Stimulated activated CD4-positive, alpha-beta T cell treated with anti-CD3 and anti-CD28 coated beads, Interleukin-2, amount 100 ng/mL, for 4 hours (primary cell): ENCODE measurements at places on chromosomes 11 and 22.

DNA sequence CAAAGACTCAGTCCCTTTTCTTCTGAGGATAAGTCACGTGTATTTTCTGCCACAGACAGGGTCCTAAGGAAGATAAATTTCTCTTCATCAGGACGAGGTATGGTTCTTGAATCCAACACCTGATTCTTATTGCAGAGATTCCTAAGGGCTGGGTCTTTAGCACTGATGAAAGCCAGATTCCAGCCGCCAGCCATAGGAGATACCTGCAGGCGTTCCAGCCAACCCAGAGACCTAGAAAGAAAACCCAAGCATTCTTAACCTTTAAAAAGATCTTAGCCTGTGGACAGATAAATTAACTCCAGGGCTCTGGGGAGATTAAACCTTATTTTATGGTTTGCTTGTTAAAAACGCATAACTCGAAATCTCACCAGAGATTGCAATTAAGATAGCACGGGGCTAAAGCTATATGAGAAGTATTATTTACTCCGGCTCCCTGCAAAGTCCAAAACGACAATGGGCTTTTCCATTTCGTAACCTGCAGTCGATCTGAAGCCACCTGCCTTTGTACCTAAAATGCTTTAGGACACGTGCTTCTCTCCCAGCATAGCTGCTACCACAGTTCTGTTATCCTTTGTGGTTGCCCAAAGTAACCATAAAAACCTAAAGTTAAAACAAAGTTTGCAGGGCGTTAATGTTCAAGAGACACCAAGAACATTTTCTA is 104.5 kb downstream of the NXPE2 start:
- no peak for DNase-seq

DNA sequence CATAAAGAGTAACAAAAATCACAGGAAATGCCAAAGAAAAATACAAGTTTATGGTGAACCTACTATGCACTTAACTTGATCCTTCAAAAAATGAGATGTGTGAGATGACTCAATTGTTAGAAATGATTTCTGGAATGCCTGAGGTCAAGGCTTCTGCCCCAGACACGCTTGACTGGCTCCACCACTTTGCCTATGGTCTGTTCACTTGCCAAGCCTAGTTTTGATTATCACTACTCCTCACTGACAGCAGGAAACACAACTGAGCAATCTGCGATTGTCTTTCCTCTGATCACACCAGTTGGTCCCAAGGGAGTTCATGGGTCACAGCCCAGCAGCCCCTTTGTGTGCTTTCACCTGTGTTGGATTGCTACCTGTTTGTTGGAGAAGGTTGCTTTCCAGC is 20.6 kb upstream of the PRDM10 start:
- no peak for DNase-seq

GRCh38 chr22:26707581-26707980 is 50.2 kb downstream of the MIAT start:
- no peak for DNase-seq

DNA sequence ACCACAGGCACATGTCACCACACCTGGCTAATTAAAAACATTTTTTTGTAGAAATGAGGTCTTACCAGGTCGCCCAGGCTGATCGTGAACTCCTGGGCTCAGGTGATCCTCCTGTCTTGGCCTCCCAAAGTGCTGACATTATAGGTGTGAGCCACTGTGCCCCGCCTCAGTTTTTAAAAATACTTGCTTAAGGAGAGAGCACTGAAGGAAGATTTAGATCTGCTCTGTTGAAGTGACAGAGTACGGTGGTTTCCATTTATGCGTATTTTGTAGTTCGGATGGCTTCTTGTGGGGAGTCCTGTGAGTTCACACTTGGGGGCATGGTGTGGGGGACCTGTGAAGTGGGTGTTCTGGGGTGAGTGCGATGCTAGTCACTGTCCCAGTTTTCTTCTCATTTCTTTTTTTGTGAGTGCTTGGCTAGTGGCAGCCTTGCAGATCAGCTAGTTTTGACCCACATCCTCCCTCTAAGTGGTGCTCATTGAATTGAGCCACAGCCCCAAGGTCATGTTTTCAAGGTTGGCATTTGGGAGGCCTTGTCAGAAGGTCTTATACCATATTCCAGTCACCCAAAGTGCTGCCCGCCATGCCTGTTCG is 31.5 kb downstream of the PTPRJ start:
- no peak for DNase-seq

GRCh38 chr11:121626980-121627379 is 174.2 kb upstream of the SORL1-AS1 start:
- DNase-seq: no peak

- no peak for DNase-seq
Measured at GRCh38 chr22:36065462-36065774, 36.8 kb upstream of the RBFOX2 start.

DNA sequence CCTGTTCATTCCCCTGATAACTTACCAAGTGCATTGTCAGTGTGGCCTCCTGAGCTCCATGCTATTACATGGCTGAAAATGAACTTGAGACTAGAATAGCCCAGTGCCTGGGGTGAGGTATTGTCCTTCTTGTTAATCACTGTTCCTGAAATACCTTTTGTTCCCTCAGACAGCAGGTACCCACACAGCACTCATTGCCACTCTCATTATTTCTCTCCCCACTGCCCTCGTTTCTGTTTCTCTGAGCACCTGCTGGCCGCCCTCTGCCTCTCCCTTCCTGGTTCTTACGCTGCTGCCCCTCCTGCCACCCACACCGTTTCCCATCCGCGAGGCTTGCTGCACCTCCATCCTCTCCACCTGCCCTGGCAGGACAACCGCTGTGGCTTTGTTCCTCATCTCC is 36.9 kb upstream of the RAB1B start:
- DNase-seq: no peak

GRCh38 chr22:30187529-30188407 is 58.8 kb downstream of the LIF start:
- no peak for DNase-seq

DNA sequence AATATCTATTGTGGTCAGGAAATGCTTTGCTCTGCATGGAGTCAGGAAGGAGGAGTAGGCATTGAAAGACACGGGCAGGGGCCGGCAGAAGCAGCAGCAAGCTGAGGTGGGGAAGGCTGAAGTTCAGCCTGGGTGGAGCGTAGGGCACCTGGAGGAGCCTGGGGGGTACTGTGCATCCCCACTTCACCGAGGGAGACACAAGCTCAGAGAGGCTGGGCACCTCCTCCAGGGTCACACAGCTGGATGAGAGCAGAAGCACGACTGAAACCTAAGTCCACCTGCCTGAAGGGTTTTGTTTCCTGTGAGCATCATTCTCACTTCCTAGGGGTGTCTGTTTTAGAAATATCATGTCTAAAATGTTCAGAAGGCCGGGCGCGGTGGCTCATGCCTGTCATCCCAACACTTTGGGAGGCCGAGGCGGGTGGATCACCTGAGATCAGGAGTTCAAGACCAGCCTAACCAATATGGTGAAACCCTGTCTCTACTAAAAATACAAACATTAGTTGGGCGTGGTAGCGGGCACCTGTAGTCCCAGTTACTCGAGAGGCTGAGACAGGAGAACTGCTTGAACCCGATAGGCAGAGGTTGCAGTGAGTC is 138.3 kb downstream of the MPPED1 start:
- no peak for DNase-seq

DNA sequence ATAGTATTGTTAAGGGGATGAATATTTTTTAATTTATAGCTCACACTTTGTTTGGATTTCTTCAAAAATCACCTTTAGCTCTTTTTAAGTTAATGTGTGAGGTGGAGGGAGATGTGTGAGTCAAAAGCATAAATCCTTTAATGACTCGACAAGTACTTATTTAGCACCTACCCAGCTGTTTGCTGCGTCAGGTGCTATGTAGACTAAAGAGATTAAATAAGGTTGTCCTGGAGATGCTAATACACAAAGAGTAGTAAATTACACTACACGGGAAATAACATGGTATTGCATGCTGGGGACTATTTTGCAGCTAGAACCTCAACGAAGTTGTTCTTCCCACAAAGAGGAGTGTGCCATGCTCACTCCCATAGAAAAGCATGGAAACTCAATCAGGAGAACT is 583.3 kb upstream of the TENM4 start:
- DNase-seq: no peak

DNA sequence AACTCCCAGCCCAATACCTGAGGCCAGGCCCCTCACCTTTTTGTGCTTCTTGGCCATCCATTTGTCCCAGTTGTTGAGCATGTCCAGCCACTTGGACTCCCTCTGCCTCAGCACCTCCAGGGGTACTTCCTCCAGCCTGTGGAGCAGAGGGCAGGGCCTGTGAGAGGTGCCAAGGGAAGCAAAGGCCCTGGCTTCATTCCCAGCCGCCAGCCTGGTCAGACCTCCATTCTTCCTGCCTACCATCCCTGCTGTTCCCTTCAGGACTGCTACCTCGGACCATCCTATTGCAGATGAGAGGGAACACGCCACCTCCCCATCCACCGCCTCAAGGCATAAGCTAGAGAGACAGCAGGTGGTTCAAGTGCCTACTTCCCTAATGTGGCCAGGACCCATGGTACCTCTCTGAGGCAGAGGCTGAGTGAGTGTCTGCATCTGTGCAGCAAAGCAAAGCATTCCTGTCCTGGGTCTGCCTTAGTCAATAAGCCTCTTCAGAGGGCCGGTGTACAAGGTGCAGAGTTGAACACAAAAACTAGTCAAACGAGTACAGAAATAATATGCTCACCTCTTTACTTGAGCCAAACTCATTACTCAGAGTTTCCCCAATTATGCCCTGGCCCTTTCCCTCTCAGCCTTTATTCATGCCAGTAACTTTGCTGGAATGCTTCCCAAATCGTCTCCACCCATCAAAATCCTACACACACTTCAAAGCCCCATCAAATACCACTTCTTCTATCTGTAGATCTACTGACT is 15.4 kb upstream of the CASTOR1 start:
- DNase-seq: no peak

DNA sequence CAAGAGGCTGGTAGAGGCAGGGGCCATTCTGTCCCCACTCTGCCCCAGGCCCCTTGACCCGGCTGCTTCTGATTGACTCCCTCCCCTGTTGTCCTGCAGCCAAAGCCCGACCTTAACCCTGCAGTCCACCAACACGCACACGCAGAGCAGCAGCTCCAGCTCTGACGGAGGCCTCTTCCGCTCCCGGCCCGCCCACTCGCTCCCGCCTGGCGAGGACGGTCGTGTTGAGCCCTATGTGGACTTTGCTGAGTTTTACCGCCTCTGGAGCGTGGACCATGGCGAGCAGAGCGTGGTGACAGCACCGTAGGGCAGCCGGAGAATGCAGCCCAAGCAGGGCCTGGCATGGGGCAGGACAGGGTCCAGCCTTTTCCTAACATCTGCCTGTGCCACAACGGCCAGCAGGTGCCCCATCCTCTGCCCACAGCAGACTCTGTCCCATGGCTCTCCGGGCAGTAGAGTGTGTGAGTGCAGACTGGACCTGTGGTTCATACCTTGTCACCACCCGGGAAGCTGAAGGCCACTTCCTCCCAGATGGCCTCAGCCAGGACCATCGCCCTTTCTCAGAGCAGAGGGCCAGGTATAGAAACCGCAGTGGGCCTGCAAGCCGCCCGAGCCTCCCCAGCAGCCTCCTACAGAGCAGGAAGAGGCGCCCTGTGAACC is 26.8 kb upstream of the MGAT3 start:
- no peak for DNase-seq

DNA sequence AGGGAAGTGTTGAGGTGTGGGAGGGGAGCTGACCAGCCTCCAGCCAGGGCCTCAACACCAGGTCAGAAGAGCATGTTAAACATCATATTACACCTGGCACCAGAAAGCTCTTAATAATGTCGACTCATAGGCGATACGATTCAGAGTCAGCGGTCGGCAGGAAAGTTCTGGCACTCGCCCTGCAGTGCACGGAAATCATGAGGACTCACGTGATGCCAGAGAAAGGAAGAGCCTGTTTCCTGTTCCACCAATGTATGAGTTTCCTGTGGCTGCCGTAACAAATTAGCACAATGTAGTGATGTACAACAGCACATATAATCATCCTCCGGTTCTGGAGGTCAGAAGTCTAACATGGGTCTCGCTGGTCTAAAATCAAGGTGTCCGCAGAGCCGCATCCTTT is 198.8 kb downstream of the BARX2 start:
- no peak for DNase-seq

- DNase-seq: no peak
Measured at GRCh38 chr22:45865561-45866125, 111.3 kb downstream of the WNT7B start.

DNA sequence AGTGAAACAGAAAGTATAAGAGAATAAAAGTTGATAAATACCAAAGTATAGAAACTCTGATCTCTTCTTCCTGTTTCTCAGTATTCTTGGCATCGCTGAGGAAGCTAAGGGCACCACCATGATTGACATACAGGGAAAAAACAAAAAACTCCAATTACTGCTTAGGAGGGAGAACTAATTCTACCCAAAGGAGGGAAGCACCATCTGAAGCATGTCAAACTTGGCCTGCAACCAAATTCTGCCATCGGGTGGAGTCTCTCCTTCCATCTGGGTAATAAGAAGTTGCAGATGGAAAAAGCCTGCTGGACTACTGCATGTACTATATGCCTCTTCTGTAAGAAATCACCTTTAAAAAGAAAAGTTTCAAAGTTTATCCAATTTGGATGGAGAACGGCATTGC is 30.5 kb upstream of the PPP2R1B start:
- DNase-seq: no peak

GRCh38 chr22:24101966-24102365 is 79.3 kb upstream of the SUSD2 start:
- DNase-seq: no peak

DNA sequence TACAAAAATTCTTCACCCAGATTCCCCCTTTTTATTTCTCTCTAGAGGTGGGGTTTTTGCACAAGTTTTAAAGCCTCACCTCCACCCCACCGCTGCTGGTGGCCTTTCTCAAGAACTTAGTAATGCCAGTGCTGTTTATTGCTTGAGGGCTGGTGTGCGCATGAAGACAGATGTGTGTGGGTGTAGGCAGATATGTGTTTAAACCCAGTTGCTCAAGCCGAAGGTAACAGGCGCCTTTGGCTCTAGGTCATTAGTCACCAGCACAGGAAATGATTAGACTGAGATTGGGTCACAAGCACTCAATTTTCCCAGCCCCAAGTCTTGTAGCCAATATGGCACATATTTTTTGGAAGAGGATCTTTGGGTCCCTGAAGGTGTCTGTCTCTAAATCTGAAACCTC is 2.7 kb upstream of the CLMP start:
- no peak for DNase-seq

DNA sequence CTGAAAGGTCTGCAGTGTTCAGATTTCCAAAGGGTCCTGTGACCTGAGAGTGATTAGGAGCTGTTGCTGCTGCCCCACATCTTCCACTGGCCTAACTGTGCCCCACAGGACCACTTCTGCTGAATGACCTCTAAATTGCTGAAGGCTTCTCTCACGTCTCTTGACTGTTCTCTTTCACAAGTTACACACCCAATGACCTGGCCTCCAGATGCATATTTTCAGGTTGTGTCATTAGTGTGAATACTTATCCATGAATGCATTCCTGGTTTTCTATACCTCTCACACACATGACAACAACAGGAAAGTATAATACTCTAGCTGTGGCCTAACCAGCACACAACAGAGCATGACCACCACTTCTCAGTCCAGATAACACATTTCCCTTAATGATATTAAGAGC is 15.4 kb downstream of the PRR14L start:
- no peak for DNase-seq
